ENCODE measurements at places on chromosomes 5 and 9.

GRCh38 chr5:79056847-79057246, 12.6 kb downstream of the DMGDH start:
- DNase-seq: no peak

DNA sequence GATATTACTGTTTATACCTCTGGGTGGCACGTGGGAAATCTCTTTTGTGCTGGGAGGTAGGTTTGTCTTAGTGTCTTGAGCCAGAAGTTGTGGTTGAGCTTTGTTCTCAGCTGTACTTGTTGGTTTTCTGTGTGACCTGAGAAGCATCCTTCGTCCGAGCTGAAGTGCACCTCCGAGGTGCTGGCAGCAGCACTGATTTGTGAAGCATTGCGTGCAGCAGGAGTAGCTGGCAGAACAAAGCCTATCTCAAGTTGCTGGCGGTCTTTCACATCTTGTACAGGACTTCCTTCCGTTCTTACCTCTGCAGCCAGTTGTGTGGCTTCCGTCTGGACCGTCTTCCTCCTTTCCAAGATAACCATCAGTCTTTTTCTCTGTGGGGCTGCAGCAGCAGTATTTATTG, 4.3 kb downstream of the PRRC2B start:
- peak; percentile 90 for DNase-seq

DNA sequence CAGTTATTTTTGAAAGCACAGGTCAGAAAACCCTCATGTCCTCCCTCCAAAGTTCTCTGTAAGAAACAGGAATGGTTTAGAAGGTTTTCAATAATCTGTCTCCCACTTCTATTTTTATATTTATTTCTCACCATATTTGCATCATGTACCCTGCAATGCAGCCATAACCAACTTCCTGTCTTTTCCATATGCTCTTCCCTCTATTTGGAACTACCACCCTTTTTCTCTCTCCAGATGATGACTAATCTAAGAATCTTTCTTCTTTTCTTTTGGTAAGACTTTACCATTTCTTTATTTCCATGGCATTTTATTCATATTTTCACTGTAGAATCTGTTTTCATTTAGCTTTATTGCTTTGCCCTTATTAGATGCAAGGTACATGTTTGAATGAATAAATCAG, 33.9 kb downstream of the MAN2A1 start:
- no peak for DNase-seq

- DNase-seq: no peak
Observed at GRCh38 chr5:144315994-144316634, 145.4 kb downstream of the KCTD16 start.

DNA sequence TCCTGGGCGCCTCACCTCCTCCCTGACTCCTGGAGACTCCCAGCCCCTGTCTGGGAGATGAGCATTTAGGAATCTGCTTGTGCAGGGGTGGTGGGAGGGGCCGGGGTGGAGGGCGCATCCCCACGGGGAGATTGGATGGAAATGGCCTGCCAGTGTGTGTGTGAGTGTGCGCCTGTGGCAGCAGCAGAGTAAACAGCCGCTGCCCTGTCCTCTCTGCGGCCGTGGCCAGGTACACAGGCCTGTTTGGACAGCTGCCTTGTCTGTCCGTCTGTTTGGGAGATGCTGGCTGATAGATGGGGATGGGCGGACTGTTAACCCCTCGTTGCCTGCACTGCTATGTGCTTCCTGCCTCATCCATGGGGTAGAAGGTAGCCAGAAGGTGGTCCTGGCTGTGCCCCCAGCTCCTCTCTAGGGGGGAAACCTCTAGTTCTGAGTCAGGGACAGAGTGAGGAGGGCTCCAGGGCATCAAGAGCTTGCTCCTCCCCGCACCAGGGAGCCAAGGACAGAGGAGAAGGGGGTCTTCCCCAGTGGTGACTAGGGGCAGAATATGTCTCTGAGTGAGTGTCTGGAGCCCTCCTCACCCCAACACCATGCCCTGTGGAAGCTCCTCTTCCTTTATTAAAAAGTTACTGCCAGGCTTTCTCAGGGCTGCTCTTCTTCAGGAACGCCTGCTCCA, 60.1 kb downstream of the LMX1B start:
- no peak for DNase-seq

- no peak for DNase-seq
Observed at GRCh38 chr9:104027295-104027694, 66.8 kb upstream of the SMC2 start.

- no peak for DNase-seq
Observed at GRCh38 chr9:34154057-34154456, 24.8 kb upstream of the UBAP1 start.

GRCh38 chr5:133778636-133779035, 166.3 kb upstream of the FSTL4 start:
- DNase-seq: no peak

- DNase-seq: peak; percentile 43
Observed at GRCh38 chr9:116494815-116495634, 192.1 kb upstream of the TRIM32 start.

GRCh38 chr5:56290378-56291078, 57.4 kb upstream of the ANKRD55 start:
- no peak for DNase-seq

DNA sequence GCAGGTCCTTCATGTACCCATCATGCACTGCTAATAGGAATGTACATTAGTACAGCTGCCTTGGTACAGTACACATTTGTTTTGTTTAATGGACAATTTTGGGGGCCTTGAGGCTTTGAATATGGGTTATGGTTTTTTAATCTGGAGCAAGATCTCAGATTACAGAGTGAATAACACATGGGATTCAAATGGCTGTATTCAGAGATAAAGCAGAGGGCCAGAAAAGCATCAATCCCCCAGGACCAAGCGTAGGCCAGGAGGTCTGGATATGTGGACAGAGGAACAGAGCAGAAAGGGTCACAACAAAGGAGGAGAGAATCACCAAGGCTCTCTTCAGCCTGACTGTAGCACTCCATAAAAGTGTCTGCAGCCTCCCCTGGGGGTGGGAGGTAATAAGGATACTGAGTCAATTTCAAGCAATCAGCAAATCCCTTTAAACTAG, 47.7 kb upstream of the STK32A start:
- DNase-seq: no peak

GRCh38 chr5:35228310-35228709, 2.0 kb downstream of the PRLR start:
- no peak for DNase-seq

- DNase-seq: no peak
Observed at GRCh38 chr5:17277907-17278306, 60.5 kb downstream of the BASP1 start.

DNA sequence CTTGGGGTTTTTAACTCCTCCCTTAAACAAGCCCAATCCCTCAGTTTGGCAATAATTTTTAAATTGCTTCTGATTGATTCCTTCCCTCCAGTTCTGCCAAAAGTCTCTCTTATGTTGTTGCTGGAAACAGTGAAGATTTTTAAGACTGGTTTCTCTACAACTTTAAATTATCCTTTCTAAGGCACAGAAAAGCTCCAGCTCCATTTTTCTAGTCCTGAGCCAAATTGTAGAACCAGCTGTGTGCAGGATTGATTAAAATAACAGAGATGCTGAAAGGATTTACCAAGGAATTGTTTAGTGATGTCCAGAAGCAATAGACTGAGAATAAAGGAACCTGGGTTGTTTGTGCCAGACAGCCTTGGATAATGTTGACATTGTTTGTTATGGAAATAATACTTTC, 111.3 kb downstream of the NUDT12 start:
- DNase-seq: no peak

GRCh38 chr5:31939151-31939550, 235.0 kb downstream of the GOLPH3 start:
- DNase-seq: no peak

DNA sequence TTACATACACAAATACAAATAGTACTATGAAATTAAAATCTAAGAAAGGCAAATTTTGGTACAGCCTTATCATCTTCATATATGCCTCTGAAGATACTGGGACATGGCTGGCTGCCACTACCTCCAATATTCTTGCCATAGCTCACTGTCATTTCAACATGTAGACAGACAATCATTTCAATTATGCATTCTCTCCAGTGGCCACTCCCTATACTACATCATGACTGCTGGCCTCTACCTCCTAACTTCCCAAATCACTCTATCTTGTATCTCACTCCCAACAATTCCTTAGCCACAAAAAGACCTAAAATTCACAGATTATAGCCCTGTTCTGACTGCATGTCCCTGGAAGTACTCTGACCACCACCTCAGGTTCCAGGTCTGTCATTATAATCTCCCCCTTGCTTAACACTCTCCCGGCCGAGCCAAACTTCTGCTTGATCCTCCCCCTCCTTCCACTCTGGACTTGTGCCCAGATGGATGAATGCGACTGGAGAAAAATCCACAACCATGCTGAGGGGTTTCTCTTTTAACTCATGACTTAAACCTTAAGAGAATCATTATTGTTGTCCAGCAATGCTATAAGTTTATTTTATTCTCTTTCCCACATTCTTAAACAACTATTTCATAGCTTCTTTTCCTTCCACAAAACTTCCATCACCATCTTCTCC, 225.3 kb upstream of the TLE4 start:
- DNase-seq: no peak

DNA sequence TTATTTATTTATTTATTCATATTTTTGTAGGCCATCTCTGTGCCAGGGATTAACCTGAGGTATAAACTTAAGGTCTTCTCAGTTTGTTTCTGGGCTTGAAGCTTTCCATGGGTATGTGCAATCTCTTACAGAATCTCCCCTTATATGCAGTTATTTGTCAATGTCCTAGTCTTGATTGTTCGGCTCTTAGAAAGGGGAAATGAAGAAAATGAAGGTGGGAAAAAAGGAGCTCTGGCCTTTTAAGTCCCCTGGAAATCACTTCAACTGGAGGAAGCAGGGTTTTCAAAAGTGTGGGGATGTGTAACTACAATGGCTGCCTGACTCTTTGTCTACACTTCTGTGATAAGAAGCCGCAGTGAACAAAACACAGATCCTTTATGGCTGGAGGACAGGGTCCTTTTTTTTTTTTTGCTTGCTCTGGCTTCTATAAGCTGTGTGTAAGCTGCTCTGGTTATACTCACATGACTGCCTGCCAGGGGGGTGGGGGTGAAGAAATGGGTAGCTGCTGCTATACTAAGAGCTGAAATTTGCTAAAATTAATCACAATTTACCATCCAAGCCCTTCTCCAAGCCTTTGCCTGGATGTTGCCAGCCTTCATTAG, 33.7 kb downstream of the CENPP start:
- no peak for DNase-seq

DNA sequence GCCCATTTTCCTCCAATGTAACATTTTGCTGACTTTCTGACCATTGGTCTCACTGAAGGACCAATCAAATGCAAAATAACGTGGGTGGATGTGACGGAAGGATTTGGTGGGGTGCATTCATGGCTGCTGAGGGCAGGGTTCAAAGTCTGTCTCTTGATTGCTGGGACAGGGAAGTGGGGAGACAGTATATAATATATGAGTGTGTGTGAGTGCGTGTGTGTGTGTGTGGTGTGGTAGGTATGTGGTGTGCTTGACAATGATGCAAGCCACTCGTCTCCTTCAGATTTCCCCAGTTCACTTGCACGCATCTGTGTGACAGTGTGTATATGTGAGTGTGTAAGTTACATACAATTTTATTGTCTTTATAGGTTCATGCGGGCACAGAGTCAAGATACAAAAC, 477.3 kb downstream of the DIRAS2 start:
- DNase-seq: no peak

DNA sequence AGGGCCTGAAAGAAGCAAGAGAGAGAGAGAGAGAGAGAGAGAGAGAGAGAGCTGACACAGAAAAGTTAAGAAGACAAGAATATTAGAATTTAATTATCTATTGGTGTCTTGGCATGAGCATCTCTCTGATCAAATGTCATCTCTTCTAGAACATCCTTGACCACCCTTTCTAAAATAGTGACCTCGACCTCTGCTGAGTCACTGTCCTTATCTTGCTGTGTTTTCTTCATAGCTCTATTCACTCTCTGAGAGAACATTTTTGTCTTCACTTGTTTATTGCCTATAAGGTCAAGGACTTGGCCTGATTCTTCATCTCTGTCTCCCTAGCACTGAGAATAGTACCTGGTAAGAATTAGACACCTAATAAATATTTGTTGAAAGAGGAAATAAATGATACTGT, 383.8 kb upstream of the RPS23 start:
- no peak for DNase-seq

- DNase-seq: no peak
Observed at GRCh38 chr5:87746341-87746740, 333.6 kb upstream of the CCNH start.

GRCh38 chr5:102681403-102681983, 73.6 kb upstream of the PAM start:
- peak; percentile 77 for DNase-seq

DNA sequence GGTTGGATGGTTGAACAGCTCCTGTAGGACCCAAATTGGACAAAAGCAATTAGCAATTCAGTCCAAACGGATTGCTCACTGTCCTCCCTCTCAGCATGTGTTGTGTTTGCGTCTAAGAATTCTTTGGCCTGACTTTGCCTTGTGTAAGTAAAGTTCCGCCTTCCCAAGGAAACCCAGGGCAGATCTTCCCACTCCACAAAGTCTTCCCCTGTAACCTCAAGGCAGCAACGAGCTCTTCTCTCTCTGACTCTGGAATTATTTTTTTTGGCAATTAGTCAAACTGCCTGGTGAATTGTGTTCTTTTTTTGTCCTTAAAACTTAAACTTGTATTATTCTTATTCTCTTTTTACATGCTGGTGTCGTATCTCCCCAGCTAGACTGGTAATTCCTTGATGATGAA, 20.7 kb upstream of the BASP1 start:
- DNase-seq: no peak

- DNase-seq: no peak
Observed at GRCh38 chr9:114193090-114193489, 37.8 kb downstream of the COL27A1 start.

DNA sequence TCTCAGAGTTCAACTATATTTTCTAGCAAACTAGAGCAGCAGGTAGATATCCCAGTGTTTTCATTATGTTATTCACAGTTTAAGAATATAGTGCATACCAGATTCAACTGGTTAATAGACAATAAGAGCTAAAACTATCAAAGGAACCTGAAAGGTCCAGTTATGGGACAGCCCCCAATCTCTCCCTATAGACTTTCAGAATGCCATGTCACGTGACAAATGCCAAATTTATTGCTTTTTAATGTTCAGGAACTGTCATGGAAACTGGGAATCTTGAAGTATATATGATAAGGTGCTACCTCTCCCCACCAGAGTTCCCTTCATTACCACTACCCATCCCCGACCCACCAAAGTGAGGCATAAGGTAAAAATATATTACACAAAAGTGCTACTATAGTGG, 629.0 kb upstream of the SEMA6A start:
- no peak for DNase-seq

DNA sequence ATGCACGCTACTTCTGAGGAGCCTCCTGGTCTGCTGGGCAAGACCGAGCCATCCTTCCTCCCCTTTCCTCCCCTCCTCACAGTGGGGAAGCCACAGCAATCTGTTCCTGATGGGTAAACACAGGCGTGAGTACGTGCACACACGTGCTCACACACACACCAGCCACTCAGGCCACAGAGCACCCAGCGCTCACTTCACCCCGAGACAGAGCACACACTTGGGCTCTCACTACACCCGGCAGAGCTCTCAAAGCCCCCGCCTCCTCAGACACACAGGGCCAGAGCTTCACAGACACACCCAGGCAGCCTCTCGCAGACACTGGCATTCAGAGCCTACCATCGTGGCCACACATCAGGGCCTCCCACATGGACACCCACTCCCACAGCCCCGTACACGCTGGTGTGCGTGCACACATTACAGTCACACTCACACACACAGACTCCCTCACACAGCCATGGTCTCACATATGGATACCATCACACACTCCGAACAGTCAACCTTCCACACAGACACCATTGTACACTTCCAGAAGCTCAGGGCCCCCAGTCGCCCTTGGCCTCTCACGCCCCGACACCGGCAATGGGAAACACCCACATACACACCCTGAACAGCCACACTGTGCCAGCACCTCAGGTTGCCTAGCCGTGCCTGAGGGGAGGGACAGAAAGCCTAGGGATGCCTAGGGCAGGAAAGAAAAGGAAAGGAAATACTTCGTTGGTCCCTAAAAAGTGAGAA, 13.5 kb downstream of the CNTFR start:
- no peak for DNase-seq

Measured in activated CD4-positive, alpha-beta T cell treated with anti-CD3 and anti-CD28 coated beads, Interleukin-2, Interleukin-6, amounts not matched to agents 100 ng/mL and 50 ng/mL, durations not matched to agents 16 hours and 8 hours (primary cell).